Mucosa of descending colon (tissue), 3 donors: ENCODE measurements at places on chromosomes 5 and 9. TPM values are rescaled to one million over a fixed set of nuclear protein-coding genes. Genes with fewer than 3 reads are reported as not detected.

GRCh38 chr9:129435291-129435690 lies 185.6 kb downstream of the C9orf50 start:
- DNase-seq, result no peak

The PCDHGA5 gene
- 1.2 TPM for total RNA-seq

The SPATA31A3 gene
- total RNA-seq, result not detected

- no peak for DNase-seq
Observed at GRCh38 chr5:12392246-12392645, 488.0 kb upstream of the CTNND2 start.

The TESK1 gene
- total RNA-seq, result 71.9 TPM

GRCh38 chr5:126801174-126801991 lies 24.4 kb downstream of the LMNB1 start:
- no peak for DNase-seq

The TMEM38B gene
- total RNA-seq, result 19.3 TPM

The SLC6A7 gene
- total RNA-seq, result 26.4 TPM

The FAM78A gene
- total RNA-seq, result 2.9 TPM

DNA sequence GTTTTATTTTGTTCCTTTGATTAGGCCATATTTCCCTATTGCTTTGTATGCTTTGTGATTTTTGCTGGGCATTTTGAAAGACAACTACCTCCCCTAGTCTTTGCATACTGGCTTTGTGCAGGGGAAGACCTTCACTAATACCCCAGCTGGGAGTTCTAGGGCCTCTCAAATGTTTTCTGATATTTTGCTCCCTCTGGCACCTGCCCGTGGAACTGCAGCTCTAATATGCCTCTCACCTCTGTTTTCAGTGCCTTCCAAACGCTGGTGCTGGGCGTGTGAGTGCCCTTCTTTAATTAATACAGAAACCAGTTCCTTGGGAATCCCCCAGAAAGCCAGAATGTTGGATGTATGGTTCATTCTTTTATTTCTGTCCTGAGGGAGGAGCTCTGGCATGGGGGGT lies 204.5 kb downstream of the COMMD10 start:
- no peak for DNase-seq

The C5 gene
- total RNA-seq, result 3.8 TPM

- DNase-seq, result no peak
Observed at GRCh38 chr5:8135742-8136141, 266.8 kb downstream of the MTRR start.
